ENCODE measurements at places on chromosomes 7 and 10. TPM values are rescaled to one million over a fixed set of nuclear protein-coding genes. Genes with fewer than 3 reads are reported as not detected.

DNA sequence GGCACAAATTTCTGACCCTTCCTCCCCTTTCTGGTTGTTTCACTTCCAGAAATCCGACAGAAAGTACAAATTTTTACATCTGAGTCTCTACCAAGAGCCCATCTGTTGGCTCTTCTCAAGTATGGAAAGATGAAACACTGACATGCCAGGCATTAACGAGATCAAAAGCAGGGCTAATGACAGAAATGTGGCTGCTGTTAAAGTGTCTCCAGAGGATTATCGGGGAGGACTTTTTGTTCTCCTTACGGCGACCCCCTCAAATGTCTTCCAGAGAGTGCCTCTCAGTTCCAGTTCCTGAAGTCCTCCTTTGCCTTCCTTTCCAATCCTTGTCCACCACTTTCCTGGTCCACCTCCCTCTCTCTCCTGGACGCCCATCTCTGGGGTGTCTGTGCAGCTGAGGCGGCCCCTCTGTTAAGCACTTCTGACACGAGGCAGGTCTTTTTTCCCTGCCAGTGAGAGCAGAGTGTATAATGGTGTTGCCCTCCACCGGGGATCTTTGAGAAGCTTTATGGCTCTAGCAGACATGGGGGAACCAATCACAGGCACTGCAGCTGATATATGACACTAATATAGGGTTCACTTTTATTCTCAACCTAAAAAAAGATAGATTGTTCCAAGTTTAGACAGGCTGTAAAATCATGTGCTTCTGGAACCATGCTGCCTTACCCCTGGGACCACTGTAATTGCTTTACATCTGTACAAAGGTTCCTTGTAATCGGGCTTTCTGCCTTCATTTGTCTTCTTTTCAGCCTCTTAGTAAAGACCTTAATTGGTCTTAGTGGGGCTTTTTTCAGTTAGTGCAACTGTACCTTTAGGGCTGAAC, 757.1 kb downstream of the AUTS2 start:
- DNase-seq, result no peak

- no peak for DNase-seq
Measured at GRCh38 chr7:94003446-94004023, 620 bp downstream of the BET1 start.

AKR1C1 gene
- total RNA-seq, result 203 TPM

PON1 gene
- total RNA-seq, result 0.31 TPM

GRCh38 chr7:30430777-30431176, 47.8 kb downstream of the NOD1 start:
- DNase-seq, result no peak

DNA sequence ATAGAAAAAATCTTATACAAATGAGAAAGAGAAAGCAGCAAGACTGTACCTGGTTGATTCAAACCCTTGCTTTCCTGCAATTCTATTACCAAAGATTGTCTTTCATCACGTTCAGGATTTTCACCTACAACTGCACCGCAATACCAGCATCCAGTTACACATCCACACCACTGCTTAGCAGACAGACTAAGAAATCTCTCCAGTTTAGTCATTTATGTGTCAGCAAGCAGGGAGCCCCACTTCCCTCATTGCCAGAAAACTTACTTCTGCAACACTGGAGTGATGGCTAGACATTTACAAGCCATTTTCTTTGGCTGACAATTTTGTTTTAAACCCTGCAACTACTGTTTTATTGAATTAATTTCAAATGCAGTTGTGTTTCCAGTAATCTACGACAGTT, 359.6 kb upstream of the MEOX2 start:
- DNase-seq, result no peak

DNA sequence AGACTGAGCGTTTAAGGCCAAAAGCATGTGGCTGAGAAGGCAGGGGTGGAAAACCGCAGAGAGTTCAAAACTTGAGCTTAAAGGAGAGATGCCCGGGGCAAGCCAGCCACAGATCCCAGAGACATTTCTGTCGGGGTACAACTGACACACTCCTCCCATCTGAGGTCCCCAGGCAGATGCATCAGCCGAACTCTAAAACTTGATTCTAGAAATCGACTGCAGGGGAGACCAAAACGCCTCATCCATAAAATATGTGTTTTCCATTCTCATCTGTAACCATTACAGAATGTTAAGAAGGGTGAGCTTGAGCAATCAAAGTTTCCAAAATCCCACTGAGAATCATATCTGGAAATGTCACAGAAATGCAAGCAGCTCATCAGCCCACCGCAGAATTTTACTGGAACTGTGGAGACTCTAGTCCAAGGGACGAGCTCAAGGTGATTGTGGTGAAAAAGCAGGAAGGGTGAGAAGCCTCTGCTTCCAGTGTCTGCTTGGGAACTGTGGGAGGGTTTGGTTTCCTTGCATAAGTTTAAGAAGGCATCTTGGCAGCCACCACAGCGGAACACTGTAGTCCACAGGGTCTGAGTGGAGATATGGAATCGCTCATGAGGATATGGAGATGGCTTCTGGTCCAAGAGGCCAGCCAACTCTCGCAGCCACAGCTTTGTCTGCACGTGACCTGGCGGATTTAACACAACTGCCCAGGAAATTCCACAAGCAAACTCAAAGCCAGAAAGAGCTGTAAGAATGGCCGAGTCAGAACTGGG, 249.2 kb downstream of the SFMBT2 start:
- DNase-seq, result no peak

OR2A5 gene
- not detected for total RNA-seq

GHRHR gene
- not detected for total RNA-seq

DNA sequence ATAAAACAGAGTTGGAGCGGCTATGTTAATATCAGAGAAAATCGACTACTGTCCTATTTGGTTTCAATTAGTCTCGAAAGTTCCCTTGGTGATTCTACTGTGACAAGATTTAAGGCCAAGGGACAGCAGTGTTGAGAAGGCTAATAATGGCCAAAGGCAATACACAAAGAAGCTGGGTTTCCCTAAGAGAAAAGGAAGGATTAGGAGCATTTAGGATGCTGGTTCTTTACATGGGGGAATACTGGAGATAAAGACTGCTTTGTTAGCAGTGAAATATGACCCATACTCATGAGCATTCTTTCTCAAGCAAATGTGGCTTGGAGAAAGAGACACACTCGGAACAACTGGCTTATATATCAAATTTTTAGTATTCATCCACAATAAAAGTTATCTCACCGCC, 32.2 kb downstream of the IQUB start:
- no peak for DNase-seq

UTF1 gene
- not detected for total RNA-seq

- no peak for DNase-seq
Measured at GRCh38 chr7:131555552-131556052, 826 bp downstream of the PODXL start.

- DNase-seq, result no peak
Measured at GRCh38 chr7:372932-373791, 83.2 kb downstream of the FOXL3 start.

DNA sequence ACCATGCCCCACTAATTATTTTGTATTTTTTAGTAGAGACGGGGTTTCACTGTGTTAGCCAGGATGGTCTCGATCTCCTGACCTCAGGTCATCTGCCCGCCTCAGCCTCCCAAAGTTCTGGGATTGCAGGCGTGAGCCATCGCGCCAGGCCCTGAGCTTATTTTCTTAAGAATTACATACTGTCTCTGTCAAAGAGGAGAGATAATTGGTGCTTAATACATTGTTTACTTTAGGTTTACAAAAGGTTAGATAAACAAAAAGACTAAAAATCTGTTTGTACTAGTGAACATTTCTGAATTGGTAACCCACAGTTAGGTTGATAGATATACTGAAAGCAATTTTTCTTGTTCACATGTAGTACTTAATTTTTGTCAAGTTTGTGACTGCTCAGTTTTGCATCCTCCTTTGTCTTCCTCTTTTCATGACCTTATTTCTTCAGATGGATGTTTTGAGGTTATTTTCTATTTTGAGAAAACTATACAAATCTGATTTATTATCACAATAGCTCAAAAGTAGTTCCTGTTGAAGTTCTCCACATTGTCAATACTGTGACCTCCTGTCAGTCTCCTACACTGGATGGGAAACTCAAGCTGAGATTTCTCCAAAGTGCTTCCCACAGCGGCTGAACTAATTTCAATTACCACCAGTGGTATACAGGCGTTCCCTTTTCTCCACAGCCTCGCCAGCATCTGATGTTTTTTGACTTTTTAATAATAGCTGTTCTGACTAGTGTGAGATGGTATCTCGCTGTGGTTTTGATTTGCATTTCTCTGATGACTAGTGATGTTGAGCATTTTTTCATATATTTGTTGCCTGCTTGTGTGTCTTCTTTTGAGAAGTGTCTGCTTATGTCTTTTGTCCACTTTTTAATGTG, 22.5 kb downstream of the HHEX start:
- no peak for DNase-seq

VSTM4 gene
- 3.2 TPM for total RNA-seq

DNA sequence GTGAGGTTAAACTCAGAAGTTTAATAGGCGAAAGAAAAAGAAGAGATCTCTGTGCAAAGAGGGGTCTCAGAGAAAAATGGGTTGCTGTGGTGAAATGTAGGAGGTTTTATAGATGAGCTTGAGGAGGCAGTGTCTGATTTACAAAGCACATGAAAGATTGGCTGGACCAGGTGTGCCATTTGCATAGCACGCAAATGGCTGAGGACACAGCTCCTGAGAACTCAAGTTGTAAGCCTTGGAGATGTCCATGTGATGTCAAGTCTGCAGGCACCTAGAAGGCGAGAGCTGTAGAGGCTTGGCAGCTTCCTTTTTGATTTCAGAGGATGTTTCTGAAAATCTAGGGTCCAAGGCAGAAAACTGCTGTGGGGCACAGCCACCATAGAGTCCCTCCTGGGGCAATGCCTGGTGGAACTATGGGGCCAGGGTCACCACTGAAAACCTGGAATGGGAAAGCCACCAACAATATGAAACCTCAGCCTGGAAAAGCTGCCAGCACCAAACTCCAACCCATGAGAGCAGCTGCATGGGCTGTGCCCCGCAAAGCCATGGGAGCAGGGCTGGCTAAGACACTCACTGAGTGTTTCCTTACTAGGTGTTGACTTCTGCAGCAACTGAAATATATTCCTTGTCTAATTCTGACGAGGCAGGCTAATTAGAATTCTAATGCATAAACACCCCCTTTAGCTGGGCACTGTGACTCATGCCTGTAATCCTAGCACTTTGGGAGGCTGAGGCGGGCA, 96.9 kb upstream of the TNS3 start:
- no peak for DNase-seq

DNA sequence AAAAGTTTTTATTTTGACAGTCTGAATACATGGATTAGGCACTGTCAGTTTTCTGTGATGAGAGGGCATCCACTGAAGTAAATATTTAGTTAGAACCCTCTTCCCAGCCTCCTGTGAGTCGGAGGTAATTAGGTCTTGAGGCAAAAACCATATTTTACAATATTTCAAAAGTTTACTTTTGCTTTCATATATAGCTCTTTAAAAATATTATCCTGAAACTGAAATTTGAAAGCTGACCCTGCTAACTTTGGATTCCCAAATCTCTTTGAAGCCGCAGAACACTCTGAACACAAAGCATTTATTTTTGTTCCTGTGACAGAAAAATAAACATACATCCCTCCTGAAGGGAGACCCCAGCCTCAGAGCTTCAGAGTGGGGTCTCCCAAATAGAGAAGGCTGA, 317.4 kb downstream of the KIF20B start:
- no peak for DNase-seq

Measured in gastrocnemius medialis (tissue), 4 donors.